Omental fat pad (tissue), 4 donors: ENCODE measurements at places on chromosomes 6 and 20.

DNA sequence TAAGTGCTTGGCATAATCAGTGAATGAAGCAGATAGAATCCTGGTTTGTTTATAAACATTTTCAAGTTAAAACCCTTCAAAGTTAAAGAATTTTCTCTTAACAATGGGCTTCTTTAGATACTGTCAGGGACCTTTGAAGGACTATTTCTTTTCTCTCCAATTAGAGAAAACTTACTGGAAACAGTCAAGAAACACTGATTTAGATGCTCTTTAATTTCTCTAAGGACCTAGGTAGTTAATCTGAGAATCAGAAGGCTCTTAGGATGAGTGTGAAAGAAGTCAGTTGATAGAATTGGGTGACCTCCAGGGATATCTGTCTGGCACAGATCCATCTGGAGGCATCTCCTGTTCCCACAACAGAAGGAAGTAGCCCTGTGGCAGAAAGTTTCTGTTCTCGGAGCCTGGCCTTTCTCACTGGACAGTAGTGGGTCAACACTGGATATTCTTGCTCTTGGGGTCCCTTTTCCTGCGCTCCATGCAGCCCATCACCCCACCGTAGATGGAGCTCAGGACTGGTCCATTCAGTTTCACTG lies 22.5 kb downstream of the KIAA0408 start:
- DNase-seq: no peak

- no peak for DNase-seq
Observed at GRCh38 chr6:13472099-13472498, 15.3 kb downstream of the GFOD1 start.

- no peak for DNase-seq
Observed at GRCh38 chr20:38961530-38962043, 557 bp upstream of the DHX35 start.

DNA sequence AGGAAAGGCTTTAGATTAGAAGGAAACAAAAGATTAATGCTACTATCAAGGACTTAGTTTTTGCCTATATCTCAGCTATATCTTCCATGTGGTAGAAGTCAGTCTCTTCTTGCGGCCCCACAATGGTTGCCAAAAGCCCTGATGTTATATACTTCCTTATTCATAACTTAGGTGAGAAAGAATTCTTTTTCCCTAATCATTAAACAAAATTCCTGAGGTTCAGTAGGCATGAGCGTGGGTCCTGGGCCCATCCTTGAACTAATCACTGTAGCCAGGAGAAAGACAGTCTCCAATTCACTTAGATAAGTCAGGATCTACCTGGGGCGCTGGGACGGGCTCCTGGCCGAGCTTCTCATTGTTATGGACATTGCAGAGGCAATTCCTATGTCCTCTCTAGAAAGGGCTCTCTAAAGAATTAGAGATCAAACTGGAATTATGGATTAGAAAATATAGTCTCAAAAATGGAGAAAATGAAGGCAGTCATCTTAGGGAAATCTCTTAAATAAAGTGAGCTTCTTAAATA lies 134.3 kb downstream of the KIF6 start:
- DNase-seq: no peak

DNA sequence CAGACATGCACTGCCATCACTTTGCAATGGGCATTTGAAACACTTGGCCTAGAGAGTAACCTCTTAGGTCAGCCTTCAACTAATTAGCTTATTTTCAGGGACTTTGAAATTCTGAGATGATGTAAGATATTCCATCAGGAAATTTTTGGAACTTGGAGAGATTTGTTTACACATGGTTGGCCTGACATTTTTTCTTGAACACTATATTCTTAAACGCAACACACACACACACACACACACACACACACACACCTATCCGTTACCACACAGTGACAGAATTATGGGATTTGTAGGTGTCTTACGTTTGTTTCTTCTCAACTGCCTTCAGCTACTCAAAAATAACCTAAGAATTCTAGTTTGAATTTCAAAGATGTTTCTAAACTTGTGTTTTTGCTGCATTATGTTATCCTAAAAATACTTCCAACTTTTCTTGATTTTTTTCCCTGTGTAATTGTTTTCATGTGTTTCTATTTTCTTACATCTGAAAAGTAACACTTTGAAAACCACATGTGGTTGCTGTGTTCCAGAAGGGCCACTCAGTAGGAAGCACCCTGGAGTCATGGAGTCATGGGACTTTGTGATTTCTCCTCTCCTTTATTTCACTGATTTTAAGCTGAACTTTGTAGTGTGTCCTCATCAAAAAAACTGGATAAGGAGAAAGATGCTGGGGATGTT lies 31.9 kb downstream of the MARCKS start:
- no peak for DNase-seq

DNA sequence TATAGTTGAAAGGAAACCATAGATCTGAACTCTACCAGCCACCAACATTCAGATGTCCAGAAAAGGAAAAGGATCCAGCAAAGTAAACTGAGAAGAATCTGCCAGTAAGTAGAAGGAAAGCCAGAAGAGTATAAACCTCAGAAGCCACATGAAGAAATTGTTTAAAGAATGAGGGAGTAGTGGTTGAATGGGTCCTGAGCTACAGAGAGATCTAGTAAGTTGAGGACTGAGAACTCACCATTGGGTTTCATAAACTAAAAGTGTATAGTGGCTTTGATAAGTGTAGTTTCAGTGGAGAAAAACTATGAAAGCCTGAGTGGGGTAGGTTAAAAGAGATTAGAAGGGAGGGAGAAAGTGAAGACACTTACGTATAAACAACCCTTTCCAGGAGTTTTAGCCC lies 32.0 kb upstream of the SUMO4 start:
- no peak for DNase-seq

DNA sequence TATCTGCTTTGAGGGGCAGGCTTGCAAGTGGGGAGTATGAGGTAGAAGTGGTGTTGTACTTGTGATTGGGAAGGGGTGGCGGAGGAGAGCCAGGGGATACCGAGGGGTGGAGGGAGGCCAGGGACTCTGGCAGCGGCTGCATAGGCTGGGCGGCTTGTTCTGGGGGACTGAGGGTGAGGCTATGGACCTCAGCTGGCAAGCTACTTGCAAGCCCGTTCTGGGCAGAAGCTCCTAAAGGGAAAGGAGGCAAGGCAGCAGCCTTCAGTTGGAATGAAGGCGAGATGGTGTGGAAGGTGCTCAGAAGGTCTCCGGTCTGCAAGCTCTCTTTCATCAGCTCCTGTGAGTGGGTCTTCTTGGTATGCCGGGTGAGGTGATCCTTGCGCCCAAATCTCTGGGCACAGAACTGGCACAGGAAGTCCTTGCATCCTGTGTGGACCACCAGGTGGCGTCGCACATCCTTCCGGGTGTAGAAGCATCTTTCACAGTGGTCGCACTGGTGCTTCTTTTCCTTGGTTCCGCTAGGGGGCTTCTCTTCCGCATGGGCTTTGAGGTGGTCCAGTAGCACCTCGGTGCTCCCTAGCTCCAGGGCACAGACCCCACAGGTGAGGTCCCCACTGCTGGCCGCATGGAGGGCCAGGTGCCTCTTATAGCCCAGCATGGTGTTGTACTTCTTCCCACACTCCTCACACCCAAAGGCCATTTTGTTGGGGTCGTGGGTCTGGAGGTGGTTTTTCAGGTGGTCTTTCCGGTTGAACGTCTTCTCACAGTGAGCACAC lies 66.0 kb downstream of the PLAGL1 start:
- DNase-seq: no peak

GRCh38 chr6:122734529-122735395 lies 44.8 kb upstream of the FABP7 start:
- DNase-seq: no peak

DNA sequence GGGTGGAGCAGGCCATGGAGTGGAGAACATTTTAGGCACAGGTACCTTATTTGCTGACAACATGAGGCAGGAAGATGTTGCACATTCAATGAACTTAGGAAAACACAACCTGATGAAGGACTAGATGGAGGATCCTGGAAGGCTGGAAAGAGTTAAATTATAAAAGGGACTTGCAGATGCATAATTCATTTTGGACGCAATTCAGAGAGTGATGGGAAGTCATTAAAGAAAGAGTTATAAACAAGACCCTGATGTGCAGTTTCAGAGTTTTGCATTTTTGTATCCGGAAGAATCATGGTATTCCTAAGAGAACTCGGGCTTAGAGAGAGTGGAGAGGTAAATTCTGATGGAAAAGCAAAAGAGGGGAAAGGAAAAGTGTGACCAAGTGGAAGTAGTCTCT lies 104.5 kb downstream of the TSHZ2 start:
- DNase-seq: no peak

DNA sequence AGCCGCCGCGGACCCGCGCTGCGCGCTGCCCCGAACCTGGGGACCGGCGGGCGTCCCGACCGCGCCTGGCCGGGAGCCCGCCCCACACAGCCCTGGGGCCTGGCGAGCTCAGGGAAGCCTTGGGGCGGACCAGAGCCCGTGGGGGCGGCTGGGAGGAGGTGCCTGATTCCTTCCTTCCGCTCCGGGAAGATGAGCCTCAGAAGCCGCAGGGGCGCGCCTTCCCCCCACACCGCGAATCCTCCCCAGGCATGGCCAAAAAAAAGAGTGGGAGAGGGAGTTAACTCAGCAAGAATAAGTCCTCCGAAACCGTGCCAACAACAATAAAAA lies at the start of gene CBLN4:
Gene CBLN4 (minus strand): TSS at position 131 of the 327 bp plus-strand sequence. CDS start 1,348 bp downstream, outside the sequence.
- DNase-seq: no peak

GRCh38 chr6:12709116-12709515 lies 7.5 kb upstream of the PHACTR1 start:
- no peak for DNase-seq

DNA sequence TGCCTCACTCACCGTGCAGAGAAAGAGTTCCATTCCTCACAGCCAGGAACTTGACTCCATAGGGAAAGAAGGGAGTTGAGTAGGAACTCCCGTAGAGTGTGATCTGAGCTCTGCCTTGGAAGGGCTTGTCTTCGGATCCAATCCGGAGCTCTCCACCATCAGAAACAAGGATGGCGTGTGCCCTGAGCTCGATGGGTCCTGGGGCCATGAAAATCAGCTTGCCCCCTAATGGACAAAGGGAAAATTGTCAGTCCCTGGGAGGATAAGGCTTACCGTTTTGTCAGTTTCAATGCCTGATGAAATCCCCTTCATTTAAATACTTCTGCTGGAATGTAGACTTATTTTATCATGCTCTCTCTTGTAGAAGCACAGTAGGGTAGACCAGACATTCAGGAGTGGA lies 153.3 kb downstream of the PKHD1 start:
- no peak for DNase-seq

DNA sequence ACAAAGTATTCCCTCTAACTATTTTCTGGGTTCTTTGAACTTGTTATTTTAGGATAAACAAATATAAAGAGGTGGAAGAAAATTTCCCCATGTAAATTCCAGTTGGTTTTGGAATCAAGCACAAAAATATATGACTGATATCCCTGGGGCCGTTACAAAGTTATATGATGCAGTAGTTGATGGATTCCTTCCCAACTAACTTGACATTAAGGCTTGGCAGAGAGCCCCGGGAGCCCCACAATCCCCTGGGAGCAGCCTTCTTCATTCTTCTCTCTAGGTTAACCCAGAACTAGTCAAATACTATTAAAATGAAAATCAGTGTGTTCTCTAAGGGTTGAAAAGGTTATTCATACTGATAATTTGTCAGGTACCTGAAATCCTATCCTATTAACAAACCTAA lies 508.9 kb upstream of the SOX4 start:
- no peak for DNase-seq

GRCh38 chr6:167090171-167090570 lies 32.7 kb upstream of the CCR6 start:
- DNase-seq: no peak

GRCh38 chr20:19074828-19075516 lies 137.5 kb upstream of the SLC24A3 start:
- DNase-seq: no peak

DNA sequence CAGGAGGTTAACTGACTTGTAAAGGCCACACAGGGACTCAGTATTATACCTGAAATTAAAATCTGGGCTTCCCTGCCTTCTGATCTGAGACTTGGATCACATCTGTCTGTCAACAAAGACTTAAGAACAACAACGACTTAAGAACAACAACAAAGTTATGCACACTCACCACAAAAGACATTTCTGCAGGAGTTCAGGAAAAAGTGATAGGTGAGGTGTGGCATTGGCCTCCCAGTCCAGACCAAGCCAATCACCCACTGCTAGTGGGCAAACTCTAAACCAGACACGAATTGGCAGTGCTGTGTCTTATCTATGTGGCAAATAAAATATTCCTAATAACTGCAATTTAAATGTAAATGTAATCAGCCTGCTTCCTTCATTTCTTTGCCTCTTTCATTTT lies 61.3 kb downstream of the PRDM1 start:
- no peak for DNase-seq

DNA sequence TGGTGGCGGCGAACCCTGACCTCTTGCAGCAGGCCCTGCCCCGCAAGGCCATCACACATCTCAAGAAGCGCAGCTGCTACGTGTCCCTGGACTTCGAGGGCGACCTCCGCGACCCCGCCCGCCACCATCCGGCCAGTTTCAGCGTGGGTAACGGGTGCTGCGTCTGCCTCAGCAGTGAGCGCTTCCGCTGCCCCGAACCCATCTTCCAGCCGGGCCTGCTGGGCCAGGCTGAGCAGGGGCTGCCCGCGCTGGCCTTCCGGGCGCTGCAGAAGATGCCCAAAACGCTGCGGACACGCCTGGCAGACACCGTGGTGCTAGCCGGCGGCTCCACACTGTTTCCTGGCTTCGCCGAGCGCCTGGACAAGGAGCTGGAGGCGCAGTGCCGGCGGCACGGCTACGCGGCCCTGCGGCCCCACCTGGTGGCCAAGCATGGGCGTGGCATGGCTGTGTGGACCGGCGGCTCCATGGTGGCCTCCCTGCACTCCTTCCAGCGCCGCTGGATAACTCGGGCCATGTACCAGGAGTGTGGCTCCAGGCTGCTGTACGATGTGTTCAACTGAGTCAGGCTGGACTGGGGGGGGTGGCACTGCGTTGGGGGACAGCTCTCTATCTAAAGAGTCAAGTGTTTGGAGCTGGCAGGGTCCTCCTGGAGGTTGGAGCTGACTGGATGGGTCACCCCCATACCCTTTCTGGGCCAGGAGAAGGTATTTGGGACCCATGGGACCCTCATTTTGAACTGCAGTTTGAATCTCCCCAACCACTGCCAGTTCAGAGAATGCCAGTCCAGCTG lies 1.1 kb downstream of the ACTL10 start:
- no peak for DNase-seq
